Glomerular endothelial cell (primary cell): ENCODE measurements at places on chromosomes 13 and 19. TPM values are rescaled to one million over a fixed set of nuclear protein-coding genes. Genes with fewer than 3 reads are reported as not detected.

CACTIN gene
- total RNA-seq = 36.6 and 38.4 TPM in 2 replicates

DNA sequence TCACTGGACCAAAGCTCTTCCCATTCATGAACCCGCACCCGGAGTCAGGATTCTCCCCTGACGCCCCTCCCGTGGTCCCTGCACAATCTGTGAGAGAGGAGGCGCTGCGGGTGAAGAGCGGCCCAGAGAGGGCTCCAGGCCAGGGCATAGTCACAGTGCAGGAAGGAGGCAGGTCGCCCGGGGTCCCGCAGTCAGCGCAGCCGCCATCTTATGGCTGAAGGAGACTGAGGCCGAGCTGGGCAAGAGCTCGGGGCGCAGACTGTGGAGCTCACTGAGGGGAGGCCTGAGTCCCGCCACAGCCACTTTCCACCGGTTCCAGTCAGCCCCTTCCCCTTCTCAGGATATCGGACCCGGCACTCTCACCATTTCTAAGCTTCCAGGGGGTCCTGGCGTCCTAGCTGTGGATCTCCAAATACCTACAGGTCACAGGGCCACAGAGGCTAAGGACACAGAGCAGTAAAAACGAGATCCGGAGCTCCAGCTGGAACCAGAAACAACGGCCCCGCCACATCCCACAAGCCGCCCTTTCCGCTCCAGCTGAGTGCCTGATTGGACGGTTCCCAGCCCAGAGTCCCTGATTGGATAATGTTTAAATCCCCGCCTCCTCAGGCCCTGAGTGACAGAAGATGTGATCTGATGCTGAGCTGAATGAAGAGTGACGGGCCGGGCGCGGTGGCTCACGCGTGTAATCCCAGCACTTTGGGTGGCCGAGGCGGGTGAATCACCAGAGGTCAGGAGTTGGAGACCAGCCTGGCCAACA lies at the start of gene ZNF99:
Gene ZNF99, minus strand, starts transcription at position 501 of the 760 bp plus-strand sequence. Its CDS starts 135 bp downstream, at position 366.
- DNase-seq = no peak

- no peak for DNase-seq
These were observed 511.2 kb downstream of the GPC5 start for GRCh38 chr13:91909617-91910016.

DNA sequence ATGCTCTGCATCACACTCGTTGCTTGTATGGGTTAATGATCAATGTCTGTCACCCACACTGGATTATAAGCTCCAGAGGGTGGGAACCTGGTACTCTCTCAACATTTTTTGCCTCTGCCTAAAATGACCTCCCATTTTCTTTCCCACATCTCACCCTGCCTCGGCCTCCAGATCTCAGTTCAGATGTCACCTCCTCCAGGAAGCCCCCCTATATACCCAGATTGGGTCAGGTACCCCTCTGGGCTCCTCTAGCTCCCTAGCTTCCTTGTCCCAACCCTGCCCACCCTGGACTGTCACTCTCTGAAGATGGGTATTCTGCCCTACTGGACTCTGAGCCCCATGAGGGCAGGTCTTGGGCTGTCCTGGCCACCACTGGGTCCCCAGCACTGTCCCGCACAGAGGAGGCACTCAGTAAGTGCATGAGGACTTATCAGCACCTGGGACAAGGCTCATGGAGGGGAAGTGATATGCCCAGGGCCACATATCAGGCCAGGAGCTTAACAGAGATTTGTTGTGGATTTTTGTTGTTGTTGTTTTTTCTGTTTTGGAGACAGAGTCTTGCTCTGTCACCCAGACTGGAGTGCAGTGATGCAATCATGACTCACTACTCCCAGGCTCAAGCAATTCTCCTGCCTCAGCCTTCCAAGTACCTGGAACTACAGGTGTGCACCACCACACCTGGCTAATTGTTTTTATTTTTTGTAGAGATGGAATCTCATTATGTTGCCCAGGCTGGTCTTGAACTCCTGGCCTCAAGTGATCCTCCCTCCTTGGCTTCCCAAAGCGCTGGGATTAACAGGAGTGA lies 23.8 kb downstream of the PRKD2 start:
- DNase-seq = no peak

- DNase-seq = no peak
These were observed 4.1 kb downstream of the NDUFA3 start for GRCh38 chr19:54106716-54107115.

KLF1 gene
- total RNA-seq = not detected in 2 replicates
